Naive thymus-derived CD4-positive, alpha-beta T cell (primary cell): ENCODE measurements at places on chromosomes 7 and 10. TPM values are rescaled to one million over a fixed set of nuclear protein-coding genes. Genes with fewer than 3 reads are reported as not detected.

The HOXA2 gene
- not detected for total RNA-seq

The LRRD1 gene
- total RNA-seq: not detected

The TMEM225B gene
- not detected for total RNA-seq

The GIGYF1 gene
- 107 TPM for total RNA-seq

The GHRHR gene
- not detected in 2 replicates for total RNA-seq

The CALHM1 gene
- not detected for total RNA-seq

The IKZF1 gene
- total RNA-seq: 548 TPM

The ANKRD7 gene
- not detected for total RNA-seq

The GNAT3 gene
- not detected for total RNA-seq

The SPDYE1 gene
- total RNA-seq: 0.19 TPM

The SCRN1 gene
- 2.2 TPM for total RNA-seq
